ENCODE measurements at places on chromosomes 12 and 14. TPM values are rescaled to one million over a fixed set of nuclear protein-coding genes. Genes with fewer than 3 reads are reported as not detected.

- peak; percentile 84 for DNase-seq
Measured at GRCh38 chr14:90388437-90388836, 8.4 kb upstream of the CALM1 start.

GRCh38 chr12:58500399-58500798 is 419.9 kb downstream of the LRIG3 start:
- no peak for DNase-seq

DNA sequence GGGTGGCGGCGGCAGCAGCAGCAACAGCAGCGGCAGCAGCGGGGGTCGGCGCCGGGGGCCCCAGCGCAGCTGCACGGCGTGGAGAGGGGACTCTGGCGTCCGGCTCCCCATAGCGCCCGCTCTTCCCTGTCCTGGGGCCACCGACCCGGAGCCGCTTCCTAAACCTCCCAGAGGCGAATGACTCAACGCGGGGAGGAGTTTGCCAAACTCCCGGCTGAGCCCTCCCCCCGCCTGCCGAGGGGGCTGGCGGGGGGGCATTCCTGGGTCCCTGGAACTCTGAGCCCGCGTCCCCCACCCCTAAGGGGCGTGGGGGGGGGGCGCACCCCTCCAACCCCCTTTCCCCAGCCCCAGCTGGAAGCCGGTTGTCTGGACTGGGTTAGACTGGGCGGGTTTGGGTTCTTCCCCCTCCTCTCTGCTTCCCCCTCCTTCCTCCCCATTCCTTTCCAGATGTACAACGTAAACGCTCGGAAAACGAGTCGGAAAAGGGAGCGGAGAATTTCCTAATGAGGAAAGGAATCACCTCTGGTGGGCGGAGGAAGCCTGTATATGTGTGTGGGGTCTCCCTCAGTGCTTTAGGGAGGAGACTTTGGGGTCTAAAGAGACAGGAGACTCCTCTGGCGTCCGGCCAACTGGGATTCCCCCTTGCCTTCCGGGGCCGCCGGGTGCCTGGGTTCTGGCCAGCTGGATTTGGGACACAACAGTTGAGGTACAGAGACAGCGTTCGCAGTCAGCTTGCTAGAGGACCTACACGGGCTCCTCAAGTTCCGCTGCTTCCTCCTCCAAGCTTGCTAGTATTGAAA is at the start of gene ITGA5:
TSS of gene ITGA5 (minus strand) at position 179 of the 800 bp plus-strand sequence. CDS start at position 111, 68 bp downstream.
- peak; percentile 67 for DNase-seq

DNA sequence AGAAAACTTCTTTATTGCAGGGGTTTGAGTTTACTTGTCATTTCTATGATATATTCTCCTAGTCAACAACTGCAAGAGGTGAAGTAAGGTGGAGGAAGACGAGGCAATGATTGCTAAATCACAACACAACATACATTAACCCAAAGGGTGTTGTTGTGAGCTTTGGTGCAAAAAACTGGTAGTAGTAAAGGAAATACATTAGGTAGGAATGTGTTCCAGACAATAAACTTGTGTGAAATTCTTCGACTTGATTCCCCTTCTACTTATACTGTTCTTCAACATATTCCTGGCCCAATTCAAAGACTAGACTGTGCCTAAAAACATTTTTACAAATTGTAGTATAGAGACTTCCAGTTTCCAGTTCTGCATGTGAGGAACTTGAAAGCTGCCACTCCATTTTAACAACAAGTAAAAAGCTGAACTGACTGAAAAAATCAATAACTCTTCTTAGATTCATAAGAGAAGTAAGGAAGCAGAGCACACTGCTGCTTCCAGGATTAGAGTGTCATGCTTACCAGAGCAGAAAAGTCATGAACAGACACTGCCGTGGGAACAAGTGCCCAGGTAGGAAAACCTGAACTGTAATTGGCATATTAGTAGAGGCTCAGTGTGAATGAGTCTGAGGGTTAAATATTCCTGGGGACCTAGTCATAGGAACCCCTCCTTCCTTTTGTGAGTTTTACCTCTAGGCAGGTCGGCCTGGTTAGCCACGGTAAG is 22.2 kb downstream of the COX8C start:
- no peak for DNase-seq

GRCh38 chr12:45407981-45408728 is 192.3 kb downstream of the ANO6 start:
- DNase-seq = no peak

GRCh38 chr12:94123127-94123526 is 25.2 kb upstream of the PLXNC1 start:
- DNase-seq = no peak

ETNK1 gene
- 26.1 TPM for total RNA-seq

All from A172 (cell line).